ENCODE measurements at places on chromosomes 4 and X.

GRCh38 chrX:57596109-57596508 lies 4.3 kb downstream of the ZXDB start:
- no peak for DNase-seq

GRCh38 chrX:68363984-68364383 lies 69.3 kb downstream of the OPHN1 start:
- DNase-seq, result no peak

DNA sequence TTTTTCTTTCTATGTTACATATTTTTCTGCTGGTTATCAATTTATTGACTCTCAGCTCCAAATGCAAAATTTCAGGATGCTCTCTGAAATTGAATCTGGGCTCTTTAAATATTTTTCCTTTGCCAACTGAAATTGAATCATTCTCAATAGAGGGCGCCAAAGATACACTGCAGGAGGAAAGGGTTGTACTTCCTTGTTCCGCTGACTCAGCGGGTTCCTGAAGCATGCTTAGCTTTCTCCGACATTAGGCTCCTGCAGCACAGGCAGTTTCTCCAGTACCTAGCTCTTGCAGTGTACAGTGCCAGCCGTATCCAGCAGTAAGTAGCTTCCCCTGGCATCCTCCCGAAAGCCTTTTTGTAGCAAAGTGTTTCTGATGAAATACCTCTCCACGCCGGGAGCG lies 28.8 kb upstream of the CFAP47 start:
- DNase-seq, result no peak

GRCh38 chrX:11180571-11180970 lies 69.4 kb downstream of the HCCS start:
- no peak for DNase-seq

DNA sequence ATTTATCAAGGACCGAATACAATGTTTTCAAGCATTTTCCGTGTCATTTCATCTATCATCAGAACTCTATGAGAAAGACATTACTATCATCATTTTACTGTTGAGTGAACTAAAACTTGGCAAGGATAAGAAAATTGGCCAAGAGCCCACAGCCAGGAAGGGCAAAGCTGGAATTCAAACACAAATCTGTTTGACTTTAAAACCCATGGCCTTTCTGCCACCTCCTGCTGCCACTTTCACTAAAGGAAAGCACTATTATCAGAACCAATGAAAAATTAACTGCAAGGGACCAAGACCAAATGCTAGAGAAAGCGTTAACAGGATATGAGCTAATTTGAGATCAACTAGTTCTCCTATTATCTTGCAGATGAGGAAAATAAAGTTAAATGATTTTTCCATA lies 2759.2 kb downstream of the ARAP2 start:
- no peak for DNase-seq

- no peak for DNase-seq
Measured at GRCh38 chrX:23803931-23804381, 21.0 kb downstream of the SAT1 start.

GRCh38 chrX:10171249-10171648 lies 14.5 kb downstream of the CLCN4 start:
- DNase-seq, result no peak

- DNase-seq, result no peak
Measured at GRCh38 chrX:16671005-16671404, 21.0 kb downstream of the S100G start.

- no peak for DNase-seq
Measured at GRCh38 chr4:176380352-176381157, 60.8 kb downstream of the SPCS3 start.

DNA sequence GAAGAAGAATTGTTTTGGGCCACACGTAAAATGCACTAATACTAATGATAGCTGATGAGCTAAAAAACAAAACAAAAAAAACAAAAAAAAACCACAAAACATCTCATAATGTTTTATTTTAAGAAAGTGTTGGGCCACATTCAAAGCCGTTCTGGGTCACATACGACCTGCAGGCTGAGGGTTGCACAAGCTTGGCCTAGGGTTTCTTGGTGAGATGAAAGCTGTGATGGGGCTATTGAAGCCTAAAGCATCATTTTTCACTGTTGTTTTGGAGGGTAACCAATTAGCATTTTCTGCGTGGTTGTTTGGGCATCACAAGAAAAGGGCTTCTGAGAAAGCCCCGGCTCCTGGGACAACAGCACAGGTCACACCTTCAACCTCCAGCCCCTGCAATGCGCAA lies 42.5 kb upstream of the ZNF157 start:
- DNase-seq, result no peak

DNA sequence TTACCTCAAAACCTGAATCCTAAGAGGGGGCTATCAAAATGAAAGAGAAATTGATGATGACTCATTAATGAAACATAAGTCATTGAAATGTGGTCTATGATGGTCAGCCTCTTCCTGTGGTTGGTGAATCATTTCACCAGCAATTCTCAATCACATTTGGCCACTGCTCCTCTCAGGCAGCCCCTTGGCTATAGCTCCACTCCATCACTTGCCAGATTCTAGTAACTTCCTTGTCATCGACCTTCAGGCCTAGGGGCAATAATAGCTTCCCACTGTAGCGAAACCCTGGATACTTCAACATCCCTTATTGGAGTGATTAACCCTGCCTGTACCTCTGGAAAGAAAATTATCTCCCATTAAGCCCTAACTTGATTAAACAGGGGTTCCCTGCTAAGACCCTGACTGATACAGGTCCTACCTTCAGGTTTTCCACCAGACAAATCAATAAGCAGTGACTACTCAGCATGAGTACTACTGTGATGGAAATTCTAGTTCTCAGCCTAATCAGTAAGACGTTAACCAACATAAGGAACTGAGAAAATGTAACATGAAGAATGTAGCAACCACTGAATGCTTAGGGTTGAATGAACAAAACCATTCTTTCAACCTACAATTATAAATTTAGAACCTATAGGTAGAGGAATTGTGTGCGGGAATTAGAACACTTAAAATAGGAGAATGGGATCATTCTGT lies 30.4 kb downstream of the ADH7 start:
- DNase-seq, result no peak

DNA sequence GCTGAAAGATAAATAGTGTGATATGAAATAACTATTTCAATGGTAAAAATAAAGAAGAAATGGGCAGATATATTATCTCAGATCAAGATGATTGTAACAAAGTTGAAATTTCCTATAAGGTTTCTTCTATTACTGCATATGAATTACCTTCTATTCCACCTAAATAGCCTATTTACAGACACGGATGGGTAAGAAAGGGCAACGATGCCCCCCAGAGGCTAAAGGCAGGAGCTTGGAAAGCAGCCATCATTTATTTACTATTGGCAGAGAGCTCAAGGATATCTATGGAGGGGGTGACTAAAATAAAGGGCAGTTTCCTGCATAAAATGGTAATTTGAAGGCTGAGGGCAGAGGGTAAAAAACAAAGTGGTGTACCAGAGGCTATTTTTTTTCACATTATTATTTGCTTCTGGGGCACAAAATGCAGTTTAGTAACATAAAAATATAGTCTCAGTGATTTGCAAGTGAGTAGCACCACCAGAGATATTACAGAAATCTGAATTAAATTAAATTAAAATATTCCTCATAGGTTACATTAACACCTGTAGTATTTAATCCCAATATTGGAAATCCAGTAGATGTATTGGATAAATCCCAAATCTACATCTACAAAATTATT lies 123.1 kb downstream of the BTC start:
- DNase-seq, result no peak
